Activated CD4-positive, alpha-beta T cell treated with anti-CD3 and anti-CD28 coated beads, Interleukin-2, amount 50 U/mL, for 24 hours (primary cell): ENCODE measurements at places on chromosomes 16 and 17.

- DNase-seq = no peak
Measured at GRCh38 chr17:73062726-73063125, 29.8 kb downstream of the SLC39A11 start.

GRCh38 chr16:84069540-84069939 is 26.9 kb upstream of the SLC38A8 start:
- no peak for DNase-seq

DNA sequence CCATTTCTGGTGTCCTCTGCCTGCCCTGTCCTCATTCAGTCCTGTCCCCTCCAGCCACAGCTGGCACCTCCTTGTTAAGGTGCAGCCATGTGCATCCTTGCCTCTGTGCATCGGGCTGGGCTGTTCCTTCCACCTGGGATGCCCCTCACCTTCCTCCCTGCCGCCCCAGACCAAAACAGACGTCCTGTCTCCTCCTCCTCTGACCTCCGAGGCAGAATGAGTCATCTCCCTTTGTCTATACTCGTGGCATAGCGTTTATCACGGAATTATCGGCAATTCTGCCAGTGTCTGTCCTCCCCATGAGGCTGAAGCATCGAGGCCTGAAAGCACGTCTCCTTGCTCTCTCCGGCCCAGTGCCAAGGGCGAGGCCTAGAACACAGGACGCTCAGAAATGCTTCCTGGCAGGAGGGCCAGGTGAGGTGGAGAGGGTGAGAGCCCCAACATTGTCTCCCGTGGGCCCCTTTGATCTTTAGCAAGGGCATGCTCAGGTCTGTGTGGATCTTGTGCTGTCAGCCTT is 4.6 kb downstream of the RAI1 start:
- DNase-seq = no peak

DNA sequence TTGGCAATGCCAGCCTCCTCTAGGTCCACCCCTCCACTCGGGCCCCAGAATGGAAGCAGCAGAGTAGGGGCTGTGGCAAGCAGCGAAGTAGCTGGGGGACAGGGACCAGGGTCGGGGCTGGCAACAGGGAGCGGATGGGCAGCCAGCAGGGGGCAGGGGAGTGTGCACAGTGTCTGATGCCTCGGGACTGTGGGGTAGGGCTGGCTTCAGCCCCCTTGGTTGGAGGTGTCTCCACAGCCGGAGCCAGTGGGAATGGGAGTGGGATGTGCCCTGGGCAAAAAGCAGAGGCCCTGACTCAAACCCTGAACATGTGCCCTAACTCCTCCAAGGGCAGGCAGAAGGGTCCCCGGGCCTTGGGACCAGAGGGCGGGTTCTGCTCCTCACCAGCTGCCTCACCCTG is 18.5 kb upstream of the ARHGAP27 start:
- DNase-seq = no peak

GRCh38 chr16:75529959-75530358 is 5.9 kb downstream of the CHST5 start:
- DNase-seq = no peak

DNA sequence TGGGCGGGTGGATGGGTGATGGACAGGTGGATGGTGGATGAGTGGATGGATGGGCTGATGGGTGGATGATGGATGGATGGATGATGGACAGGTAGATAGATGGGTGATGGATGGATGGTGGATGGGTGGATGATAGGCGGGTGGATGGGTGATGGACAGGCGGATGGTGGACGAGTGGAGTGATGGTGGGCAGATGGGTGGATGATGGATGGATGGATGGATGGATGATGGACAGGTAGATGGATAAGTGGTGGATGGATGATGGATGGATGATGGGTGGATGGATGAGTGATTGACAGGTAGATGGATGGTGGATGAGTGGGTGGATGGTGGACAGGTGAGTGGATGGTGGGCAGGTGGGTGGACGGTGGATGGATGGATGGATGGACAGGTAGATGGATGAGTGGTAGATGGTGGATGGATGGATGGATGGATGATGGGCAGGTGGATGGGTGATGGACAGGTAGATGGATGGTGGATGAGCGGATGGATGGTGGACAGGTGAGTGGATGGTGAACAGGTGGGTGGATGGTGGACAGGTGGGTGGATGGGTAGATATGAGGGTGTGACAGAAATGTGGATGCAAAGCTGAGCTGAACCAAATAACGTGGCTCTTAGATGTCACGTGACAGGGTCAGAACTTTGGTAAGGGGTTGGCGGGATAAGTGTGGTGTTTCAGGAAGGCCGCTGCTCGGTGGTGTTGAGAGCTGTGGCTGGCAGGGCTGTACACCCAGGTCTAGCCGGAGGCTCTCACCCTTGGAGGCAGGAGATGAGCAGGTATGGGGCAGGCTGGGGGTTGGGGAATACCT is 234.3 kb upstream of the CIBAR2 start:
- no peak for DNase-seq

DNA sequence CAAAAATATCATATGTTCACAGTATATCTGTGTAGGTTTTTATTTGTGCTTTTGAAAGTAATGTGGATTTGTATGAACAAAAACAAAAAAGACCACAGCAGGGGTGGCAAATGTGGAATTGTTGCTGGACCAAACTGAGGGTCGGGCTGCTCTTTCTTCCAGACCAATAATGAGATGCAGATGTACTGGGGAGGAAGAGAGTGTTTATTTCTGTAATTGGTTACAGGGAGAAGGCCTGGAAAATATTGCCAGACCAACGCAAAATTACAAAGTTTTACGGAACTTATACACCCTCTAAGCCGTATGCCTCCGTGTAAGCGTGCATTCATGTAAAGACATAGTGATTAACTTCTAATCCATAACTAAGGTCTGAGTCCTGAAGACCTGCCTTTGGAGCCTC is 353.9 kb upstream of the C16orf82 start:
- DNase-seq = no peak

GRCh38 chr16:81035975-81036750 is 521 bp downstream of the ATMIN start:
- DNase-seq = no peak
